AG10803 (cell line): ENCODE measurements at places on chromosomes 7 and 10.
A peak's percentile ranks its signal among the peaks of the same experiment; 100 is the strongest.

DNA sequence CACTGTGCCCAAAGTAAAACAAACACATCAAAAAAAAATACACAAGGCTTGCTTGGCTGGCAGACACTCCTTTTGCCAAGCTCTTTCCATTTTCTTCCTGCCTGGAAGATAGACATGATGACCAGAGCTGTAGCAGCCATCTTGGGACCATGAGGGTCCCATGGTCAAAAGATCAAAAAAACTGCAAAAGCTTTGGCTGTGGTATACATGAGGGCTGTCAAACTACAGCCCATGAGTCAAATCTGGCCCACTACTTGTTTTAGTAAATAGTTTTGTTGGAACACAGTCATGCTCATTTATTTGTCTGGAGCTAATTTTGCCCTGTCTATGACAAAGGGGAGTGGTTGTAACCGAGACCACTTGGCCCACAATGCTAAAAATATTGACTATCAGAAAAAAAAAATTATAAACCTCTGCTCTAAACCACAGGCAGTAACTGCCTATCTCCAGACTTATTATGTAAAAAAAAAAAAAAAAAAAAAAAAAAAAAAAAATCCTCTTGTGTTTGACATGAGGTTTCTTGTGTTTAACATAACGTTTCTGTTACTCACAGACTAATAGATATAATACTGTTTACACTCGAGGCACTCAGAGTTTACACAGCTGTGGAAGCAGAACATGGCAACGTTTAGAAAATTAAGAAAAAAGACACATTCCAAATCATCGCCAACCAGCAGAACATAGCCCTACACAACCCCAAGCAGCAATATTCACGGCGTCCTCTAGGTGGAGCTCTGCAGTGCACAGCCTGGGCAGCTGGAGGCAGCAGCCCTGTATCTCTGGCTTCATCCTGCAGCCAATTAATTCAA is 36.9 kb downstream of the ASB13 start:
- DNase-seq: peak; percentile 80

DNA sequence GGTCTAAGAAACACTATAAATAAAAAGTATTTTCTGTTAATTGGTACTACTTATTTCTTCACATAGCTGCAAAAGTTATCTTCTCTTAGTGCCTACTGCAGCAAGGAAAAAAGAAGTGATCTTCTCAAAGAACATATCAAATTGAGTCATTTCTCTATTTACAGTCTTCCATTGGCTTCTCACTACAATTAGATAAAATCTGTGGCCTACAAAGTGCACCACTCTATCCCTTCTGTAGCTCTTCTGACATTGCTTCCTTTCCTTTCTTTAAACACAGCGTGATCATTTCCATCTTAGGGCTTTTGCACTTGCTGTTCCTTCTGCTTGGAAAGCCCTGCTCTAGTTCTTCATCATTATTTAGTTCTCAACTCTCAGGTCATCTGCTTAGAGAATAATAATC is 44.7 kb downstream of the MXI1 start:
- no peak for DNase-seq

DNA sequence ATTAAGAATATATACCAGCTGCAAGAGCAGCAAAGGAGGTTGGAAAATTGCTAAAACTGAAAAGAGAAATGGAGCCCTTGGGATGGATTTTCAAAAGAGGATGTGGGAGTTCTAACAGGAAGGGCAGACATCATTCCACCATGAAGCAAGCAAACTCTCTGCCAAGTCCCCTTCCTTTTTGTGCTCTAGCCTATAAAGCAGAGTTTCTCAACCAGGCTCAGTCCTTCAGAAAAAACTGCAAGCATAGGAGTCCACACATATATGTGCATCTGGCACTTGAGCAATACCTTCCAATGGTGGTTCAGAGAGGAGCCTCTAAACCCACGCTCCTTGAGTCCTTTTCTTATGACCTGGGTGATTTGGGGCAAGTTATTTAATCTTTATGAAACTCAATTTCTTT is 98.6 kb upstream of the MKX start:
- no peak for DNase-seq

DNA sequence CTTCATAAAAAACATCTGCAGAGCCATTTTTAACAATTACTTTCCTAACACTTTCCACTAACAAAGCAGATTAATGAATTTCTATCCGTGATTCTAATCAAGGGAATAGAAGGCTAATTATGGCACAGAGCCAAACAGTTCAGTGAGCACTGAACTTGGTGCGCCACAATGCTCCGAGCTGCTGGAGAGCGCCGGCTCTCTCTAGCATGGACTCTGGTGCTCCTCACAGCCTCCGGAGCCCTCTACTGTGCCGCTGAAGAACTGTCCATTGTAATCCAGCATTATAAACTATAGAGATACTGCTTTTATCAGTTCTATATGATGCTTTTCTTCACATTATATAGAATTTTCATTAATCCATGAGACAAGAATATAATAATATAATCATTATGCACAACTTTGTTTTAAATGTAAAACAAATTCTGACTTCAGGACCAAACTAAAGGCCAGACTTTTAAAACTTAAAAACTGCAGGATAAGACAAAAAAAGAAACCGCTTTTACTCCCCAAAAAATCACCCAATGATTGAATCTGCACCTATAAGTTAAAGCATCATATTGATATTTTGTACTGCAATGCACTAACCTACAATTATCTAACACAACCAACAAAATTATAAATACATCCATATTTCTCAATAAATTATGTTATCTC is 123.6 kb downstream of the RNF32 start:
- peak; percentile 74 for DNase-seq

GRCh38 chr7:121591926-121592325 is 195.8 kb upstream of the FAM3C start:
- DNase-seq: no peak

DNA sequence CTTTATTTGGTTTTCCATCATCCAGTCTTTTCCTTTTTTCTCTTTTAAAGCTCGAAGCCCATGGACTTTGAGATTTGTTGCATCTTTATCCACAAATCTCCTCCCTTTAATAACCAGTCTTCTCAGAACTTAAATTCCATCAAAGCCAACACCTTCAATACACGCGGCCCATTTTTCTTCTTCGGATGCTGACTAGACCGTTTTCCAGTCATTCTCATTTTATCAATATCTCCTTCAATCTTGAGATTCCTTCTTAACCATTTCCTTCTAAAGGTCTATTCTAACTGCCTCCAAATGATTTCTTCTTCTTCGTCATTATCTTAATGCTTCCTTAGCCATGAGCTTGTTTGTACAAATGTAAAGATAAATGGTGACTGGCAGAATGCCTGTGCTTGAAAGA is 173.5 kb downstream of the BAMBI start:
- DNase-seq: no peak

DNA sequence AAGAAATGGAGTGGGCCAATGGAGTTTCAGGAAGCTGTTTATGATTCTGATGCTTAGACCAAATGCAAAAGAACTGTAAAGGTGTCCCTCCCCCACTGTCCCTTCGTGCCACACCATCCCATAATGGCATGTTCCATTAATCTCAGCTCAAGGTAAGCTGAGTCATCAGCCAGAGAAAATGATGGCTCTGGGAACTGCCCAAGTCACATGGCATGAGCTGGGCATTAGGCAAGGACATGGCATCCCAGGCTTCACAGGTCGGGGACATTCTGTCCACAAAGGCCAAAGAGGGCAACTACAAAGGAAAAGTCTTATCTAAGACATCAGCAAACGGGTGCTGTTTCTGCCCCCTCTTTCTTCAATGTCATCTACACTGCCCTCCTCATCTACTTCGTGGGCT is 44.9 kb downstream of the DLG5 start:
- DNase-seq: no peak

DNA sequence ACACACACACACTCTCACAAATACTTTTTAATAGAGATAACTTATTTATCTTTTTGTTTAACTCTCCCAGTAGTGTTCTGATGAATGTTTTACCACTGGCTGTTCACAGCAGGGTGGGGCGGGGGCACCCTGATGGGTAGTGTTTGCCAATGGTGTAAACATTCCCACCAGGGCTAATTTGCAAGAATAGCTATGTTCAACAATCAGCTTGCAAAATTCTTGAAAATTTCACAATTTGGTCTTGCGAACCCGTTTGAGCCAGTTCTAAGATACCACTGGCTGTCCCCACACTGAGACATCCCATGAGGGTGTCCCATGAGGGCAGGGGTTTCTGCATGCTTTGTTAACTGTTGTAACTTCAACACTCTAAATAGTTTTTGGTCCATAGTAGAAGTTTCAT is 348.5 kb downstream of the CXCL12 start:
- no peak for DNase-seq

DNA sequence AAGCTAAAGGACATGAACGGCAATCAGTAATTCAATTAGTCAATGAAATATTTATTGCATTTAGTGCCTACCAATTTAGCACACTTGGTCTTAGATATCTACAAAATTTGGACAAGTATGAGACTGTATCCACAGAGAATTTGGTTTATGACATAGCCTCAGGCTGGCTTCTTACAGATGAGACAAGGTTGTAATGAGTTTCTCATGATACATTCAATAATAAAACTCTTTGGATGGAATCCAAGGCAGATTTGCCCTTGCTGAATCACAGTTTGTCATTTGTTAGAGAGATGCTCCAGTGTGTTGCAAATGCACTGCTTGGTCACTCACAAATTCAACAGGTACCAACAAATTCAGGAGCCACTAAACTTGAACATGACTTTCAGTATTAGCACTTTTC is 162.5 kb downstream of the GPR37 start:
- DNase-seq: peak; percentile 0

- DNase-seq: peak; percentile 92
Observed at GRCh38 chr7:51123322-51124019, 193.1 kb downstream of the COBL start.

DNA sequence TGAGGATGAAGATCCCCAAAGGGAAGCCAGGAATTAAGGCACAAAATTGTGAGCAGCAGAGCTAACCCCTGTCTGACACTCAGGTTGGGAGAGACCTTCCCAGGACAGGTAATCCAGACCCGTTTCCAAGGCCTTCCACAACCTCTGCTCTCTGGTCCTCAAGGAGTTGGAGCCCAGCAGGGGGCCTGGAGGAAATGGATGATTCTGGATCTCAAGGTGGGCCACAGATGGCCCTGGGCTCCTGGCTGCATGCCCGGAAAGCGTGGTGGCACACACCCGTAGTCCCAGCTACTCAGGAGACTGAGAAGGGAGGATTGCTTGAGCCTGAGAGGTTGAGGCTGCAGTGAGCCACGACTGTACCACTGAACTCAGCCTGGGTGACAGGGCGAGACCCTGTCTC is 42.3 kb downstream of the DPYSL4 start:
- DNase-seq: no peak

GRCh38 chr10:26432938-26433337 is 5.2 kb upstream of the APBB1IP start:
- DNase-seq: peak; percentile 67

DNA sequence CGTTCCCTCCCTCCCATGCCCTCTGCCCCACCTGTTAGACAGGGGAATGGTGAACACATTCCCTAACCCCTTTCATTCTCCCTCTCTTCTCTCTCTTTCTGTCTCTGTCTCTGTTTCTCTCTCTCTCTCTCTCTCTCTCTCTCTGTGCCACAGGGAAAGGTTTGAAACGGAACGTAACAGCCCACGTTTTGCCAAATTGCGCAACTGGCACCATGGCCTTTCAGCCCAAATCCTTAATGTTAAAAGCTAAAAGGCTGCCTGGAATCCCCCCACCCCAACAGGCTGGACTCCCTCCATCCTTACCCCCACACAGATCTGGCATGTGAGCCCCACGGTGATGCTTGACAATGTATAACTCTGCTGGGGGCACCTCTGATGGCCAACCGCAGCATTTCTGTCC is 30.8 kb downstream of the LDB3 start:
- DNase-seq: no peak

DNA sequence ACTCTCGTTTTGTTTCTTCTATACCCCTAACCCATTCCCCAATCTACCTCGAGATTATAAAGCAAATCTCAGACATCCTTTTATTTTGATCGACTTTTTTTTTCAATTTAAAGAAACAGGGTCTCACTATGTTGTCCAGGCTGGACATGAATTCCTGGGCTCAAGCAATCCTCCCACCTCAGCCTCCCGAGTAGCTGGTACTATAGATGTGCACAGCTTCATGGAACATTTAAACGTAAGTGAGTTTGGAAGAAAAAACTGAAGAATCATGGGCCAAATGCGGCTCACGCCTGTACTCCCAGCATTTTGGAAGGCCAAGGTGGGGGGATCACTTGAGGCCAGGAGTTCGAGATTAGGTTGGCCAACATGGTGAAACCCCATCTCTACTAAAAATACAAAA is 96.0 kb downstream of the UPF2 start:
- DNase-seq: no peak

GRCh38 chr10:28719789-28720436 is 42.6 kb downstream of the BAMBI start:
- DNase-seq: no peak

GRCh38 chr7:91553410-91553895 is 289.2 kb downstream of the FZD1 start:
- DNase-seq: no peak

GRCh38 chr10:124655191-124656112 is 88.7 kb downstream of the FAM53B start:
- DNase-seq: no peak

GRCh38 chr7:132806834-132807233 is 230.6 kb upstream of the PLXNA4 start:
- DNase-seq: no peak

DNA sequence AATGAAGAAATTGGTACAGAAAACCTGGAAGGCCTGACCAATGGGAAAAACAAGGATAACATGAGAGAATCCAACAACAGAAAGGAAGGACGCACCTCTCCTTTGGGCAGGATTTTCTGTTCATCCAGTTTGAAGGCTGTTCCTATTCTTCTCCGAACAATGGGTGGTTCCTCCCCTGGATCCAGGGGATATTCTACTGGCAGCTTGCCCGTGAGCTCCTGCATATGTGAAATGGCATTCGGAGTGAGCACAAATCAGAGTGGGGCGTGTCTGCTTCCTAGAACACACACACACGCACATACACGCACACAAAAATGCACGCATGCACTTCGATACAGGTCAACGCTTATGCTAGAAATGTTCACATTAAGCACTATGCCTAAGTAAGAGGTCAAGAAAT is 83.5 kb downstream of the PRPF18 start:
- no peak for DNase-seq

DNA sequence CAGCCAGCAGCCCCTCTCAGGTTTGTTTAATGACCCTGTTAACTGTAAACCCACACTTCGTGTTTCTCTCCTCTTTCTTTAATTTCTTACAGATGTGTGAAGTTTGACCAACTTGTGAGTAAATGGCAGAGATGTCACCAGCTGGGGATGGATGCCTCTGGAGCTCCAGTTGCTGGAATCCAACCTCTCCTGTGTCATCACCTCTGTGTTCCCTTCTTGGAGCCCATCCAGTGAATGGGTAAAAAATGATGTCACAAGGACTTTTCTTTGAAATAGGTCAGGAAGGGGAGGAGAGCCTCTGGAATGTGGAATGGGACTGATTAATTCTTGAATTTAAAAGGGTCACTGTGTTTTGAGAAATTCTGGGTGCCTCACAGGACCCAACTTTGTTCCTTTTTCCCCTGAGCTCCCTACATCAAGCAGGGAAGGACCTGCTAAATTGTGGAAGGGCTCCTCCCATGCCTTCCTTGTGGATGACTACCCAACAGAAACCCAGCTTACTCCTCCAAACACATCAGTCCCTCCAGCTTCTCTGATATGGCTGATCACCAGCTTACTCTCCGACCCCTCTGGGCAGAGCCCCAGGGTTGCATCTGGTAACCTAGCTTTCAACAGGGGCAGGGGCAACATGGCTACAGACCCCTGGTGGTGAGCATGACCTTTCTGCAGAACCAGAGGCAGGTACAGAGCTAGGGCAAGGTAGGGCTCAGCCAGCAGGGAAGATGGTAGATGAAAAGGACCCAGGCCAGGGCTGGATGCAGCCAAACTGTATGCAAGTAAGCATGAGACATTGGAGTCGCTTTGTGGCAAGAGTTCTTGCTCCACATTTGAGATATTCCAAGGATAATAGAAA is 67.5 kb downstream of the STRA8 start:
- DNase-seq: peak; percentile 62
